CD8-positive, alpha-beta memory T cell (primary cell): ENCODE measurements at places on chromosomes 3 and 15. TPM values are rescaled to one million over a fixed set of nuclear protein-coding genes. Genes with fewer than 3 reads are reported as not detected.

PRSS50 gene
- total RNA-seq: not detected

DNA sequence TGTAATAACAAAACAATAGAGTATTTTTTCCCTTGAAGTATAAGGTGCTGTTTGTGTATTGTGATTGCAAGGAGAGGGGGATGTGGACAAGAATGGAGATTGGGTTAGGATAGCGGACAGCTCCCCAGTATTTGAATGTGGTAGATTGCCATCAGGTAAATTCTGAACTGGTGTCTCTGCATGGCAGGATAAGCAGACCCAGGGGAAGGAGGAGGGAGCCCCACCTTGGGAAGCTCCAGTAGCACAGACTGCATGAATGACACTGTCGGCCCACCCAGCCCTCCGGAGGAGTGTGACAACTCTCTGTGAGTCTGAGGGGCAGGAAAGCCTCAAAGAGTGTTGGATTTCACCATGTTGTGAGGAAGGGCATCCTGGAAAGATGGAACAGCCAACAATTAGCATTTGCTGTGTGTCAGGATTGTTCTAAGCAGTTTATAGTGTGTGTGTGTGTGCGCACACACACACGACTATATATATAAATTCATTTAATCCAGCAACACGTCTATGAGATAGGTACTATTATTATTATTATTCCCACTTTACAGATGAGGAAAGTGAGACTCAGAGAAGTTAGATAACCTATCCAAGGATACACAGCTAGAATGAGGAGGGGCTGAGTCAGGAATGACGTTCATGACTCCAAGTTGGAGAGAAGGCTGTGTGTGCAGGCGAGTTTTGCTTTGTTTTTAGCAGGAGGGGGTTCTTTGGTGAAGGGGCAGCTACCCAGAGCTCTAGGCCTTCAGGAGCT, 63.4 kb upstream of the LCTL start:
- no peak for DNase-seq

MELTF gene
- total RNA-seq: 2.2 TPM

DNA sequence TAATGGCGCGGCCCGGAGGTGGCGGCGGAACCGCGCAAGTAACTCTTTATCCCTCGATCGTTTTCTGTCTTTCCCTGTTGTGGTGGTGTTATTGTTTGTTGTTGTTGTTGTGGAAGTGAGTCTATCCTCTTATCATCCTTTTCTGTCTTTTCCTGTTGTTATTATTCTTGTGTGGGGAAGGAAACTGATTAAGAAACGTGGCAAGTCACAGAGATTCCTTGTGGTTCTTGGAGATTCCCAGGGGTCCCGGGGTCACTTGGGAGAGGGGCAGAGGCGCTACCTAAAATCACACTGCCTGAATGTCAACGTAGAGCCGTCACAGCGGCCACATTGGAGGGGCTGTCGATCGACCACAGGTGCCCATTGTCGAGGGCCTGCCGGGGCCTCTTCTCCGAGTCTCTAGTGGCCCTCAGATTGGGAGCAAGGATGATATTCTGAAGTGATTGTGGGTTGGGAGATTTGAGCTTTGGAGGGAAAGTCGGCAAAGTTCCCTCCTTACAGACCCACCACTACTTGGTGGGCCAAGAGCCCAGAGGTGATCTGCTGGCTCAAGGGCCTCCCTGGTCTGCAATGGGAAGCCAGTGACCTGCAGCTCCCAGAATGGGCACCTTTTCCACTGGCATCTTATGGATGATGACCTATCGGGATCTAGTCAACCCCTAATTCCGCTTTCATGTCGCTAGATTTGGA, 790 bp downstream of the PARP14 start:
- DNase-seq: no peak

STRA6 gene
- not detected for total RNA-seq

DNA sequence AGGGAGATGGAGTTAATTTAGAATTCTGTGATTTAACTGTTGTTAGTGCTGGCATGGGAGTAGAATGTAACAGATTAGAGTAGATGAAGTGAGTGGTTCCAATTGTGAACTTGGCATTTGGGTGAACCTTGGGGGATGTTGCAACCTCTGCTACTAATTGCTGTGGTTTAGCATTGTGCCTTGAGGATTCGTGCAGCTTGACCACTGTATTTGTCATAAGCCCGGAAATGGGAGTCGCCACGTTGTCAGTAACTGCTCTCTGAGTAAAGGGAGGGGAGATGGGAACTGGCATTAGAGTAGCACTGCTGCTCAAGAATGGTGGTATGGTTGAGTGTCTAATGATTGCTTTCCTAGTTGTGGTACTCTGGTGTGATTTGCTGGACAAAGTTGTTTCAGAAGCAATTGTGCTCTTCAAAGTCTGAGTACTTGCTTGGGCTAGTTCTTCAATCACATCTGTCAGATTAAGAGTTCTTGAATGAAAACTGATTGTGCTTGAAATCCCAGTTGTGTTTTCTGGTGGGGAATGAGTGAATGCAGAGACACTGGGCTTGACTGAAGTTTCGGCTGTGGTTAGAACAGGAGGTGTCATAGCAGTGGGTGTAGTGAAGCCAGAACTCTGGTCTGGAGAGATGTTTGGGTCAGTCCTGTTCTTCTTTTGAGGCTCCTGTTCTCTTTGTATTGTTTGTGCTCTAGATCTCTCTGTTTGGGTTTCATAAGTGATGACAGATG, 15.4 kb downstream of the IGSF10 start:
- no peak for DNase-seq

DNA sequence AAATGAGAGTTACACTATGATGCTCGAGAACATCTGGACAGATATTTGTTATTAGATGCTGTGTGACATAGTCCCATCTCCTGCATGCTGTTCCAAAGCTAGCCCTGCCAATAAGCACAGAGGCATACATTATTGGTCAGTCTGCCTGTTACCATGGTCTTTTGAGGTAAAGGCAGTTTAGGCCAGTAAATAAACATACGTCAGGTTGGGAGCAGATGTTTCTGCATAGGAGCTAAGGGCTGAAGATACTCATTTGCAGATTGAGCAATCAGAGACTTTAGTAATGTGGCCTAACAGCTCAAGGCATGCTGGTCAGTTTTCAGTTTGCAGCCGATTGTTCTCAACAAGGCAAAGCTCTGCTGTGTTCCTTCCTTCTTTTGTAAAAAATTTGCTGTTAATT, 192.9 kb downstream of the ADAMTSL3 start:
- DNase-seq: no peak

DNA sequence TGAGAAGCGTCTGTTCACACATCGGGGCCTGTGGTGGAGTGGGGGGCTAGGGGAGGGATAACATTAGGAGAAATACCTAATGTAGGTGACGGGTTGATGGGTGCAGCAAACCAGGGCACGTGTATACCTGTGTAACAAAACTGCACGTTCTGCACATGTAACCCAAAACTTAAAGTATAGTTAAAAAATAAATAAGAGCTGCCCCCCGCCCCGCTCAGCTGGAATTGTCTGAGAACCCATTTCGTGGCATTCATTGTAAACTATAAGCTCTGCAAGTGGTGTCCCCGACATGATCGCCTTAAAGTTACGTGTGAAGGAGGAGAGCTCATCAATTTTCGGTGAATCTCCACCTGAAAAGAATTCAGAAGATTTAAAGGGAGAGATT, 7.3 kb upstream of the LIPH start:
- DNase-seq: no peak

NLGN1 gene
- total RNA-seq: not detected

TMEM266 gene
- total RNA-seq: 0.11 TPM

- no peak for DNase-seq
Observed at GRCh38 chr15:87671289-87671688, 585.2 kb downstream of the NTRK3 start.

ZNF654 gene
- 16.4 TPM for total RNA-seq

- no peak for DNase-seq
Observed at GRCh38 chr3:181212271-181212670, 222.7 kb upstream of the DNAJC19 start.

CERS3 gene
- total RNA-seq: 0.16 TPM

RTP4 gene
- total RNA-seq: 2.4 TPM

GRCh38 chr15:78350058-78350457, 9.9 kb downstream of the CRABP1 start:
- DNase-seq: no peak

- no peak for DNase-seq
Observed at GRCh38 chr3:28376424-28376823, 27.8 kb upstream of the AZI2 start.

CPNE9 gene
- total RNA-seq: 0.16 TPM

C2CD4A gene
- 0.09 TPM for total RNA-seq

- no peak for DNase-seq
Observed at GRCh38 chr3:112360561-112360960, 27.6 kb downstream of the CD200 start.

- no peak for DNase-seq
Observed at GRCh38 chr15:65177901-65178300, 7.2 kb downstream of the CLPX start.

DNA sequence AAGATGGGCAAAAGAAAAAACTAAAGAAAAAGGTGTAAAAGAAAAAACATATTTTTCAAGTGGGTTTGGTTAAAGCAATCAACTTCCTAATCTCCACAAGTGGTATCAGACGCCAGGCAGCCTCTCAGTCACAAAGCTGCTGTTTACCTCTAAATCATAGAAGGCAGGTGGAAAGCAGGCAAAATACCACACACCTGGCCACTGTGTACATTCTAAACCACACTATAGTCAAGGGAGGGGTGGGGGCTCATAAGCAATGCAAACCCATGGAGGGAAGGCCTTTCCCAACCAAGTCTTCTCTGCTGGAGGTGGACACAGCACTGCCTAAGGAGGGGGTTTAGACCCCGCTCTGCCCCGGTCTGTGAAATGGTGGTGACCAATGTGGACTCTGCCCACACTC, 50.4 kb downstream of the MCF2L2 start:
- no peak for DNase-seq

FSIP1 gene
- total RNA-seq: 0.38 TPM

GRCh38 chr3:149657321-149657925, 402 bp downstream of the WWTR1 start:
- no peak for DNase-seq

- DNase-seq: no peak
Observed at GRCh38 chr3:46414739-46415138, 7.7 kb downstream of the CCRL2 start.

DNA sequence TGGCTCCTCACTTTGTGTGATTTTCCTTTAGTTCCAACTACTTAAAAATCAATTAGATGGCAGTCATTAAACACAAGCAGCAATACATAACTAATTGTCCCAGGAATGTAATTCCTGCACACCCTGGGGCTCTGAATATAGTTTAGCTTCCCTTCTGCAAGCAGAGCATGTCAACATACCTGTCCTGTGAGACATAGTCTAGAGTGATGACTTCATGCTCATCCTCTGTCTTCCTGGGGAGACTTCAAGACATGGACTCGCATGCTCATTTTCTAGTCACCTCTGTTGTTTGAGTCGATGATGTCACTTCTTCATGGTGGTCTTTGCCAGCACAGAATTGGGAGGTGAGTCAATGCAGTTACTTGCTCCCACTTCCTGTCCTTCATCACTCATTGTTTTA, 15.7 kb downstream of the C3orf52 start:
- no peak for DNase-seq

DNA sequence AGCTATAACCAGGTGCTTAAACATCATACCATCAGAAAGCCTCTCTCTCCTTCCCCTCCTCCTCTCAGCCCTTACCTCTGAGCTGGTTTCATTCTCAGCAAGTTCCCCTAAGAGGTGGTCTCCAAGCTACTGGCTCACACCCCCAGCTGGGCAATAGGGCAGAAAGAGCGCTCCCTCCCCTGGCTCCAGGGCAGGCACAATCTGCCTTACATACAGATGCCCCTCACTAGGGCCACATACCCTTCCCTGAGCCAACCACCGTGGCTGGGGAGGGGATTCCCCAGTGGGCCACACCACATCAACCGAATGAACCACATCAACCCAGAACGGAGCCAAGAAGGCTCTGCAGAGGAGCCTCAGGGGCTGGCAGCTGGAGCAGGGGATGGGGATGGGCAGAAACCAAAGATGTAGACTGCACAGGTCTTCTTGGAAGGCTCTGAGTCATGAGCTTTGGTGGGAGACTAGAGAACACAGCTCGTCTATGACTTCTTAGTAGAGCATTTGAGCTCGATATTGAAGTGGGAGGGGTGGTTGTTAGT, 4.6 kb upstream of the FBLN2 start:
- no peak for DNase-seq

TRANK1 gene
- 12.7 TPM for total RNA-seq

GRCh38 chr3:177061369-177061768, 135.9 kb downstream of the TBL1XR1 start:
- no peak for DNase-seq

TNFSF10 gene
- 38.2 TPM for total RNA-seq

DNA sequence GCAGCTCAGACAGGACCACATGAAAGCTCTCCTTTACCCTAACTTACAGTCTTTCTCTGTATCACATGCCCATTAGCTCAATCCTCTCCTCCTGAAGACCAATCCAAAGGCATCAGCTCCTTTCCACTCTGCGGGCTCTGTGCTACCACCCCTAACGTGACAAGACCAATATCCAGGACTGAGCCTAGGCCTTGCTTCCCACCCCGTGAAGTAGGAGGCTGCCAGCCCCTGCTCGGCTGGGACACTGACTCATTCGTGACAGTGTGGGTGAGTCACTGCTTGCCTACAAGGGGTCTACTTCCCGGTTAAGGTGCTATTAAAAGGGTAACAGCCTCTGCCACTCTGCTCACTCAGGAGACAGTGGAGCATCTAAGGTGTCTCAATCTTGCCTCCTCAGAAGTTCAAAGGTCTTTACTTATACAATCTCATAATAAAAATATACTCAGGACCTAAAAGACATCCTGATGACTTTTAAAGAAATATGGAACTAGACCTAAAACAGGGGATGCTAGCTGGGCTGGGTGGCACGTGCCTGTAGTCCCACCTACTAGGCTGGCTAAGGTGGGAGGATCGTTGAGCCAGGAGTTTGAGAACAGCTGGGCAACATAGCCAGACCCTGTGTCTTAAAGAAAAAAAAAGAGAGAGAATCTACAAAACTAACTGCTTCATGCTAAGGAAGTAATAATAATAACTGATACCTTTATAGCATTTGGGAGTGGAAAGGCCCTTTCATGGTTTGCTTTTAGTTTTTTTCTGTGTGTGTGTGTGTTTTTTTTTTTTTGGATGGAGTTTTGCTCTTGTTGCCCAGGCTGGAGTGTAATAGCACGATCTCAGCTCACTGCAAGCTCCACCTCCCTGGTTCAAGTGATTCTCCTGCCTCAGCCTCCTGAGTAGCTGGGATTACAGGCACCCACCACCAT, 55.0 kb downstream of the TMEM44 start:
- DNase-seq: no peak

EFCC1 gene
- total RNA-seq: 0.11 TPM

SCG5 gene
- total RNA-seq: 0.24 TPM

DNA sequence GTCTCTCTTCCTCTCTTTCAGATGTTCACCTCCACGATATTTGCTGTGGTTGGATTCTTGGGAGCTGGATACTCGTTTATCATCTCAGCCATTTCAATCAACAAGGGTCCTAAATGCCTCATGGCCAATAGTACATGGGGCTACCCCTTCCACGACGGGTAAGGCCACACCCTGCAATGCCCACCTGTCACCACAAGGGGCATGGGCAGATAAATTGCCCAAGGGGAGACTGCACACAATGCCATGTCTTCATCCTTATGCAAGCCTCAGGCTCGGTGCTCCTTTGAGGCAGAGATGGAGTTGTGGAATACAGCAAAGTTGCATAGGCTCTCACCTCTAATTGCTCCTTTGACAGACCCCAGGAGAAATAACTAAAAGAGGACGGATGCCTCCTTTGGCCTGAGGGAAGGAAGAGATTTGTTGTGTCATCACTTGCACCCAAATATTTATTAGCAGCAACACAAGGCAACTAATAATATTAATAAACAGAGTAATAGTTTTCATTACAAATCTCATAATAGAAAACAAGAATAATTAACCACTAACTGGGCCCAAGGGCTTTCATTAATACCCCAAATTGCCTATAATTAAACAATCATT, 13.2 kb downstream of the TM4SF4 start:
- DNase-seq: no peak
